Activated T-cell treated with anti-CD3 and anti-CD28 coated beads, Interleukin-2, amount 50 U/mL, for 4 hours (primary cell): ENCODE measurements at places on chromosomes 6 and 20.
A peak's percentile ranks its signal among the peaks of the same experiment; 100 is the strongest.

DNA sequence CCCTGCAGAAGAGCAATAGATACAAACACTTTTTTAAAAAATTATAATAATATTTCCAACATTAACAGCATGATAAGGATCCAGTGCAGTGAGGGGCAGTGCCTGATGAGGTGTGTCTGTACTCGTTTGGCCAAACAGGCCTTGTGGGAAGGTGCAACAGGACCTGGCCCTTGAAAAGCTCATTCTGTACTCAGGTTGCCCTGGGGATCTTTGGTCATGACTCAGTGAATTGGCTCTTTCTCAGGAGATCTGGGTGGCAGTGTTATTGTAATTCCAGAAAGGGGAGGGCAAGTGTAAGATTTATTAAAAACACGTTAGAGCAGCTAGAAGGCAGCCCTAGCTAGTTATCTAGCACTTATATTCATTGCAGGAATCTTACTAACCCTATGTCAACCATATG is 2.9 kb upstream of the SPINT3 start:
- DNase-seq, result no peak

- no peak for DNase-seq
Measured at GRCh38 chr20:25039697-25040437, 18.1 kb downstream of the ACSS1 start.

DNA sequence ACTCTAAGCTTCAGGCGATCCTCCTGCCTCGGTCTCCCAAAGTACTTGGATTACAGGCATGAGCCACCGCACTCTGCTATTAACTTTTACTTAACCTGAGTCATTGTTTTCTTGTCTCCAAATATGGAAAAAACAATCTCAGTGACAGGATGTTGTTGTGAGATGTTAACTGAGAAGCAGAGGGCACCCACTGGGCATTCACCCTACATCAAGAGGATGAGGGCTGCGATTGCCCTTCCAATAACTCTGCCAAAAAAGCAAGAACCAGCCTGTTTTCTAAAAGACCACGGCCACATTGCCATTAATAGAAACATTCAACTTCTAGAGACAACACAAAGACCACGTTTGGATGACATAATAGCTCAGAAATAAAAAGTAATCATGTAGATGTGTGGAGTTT is 107.6 kb upstream of the SGK1 start:
- no peak for DNase-seq

DNA sequence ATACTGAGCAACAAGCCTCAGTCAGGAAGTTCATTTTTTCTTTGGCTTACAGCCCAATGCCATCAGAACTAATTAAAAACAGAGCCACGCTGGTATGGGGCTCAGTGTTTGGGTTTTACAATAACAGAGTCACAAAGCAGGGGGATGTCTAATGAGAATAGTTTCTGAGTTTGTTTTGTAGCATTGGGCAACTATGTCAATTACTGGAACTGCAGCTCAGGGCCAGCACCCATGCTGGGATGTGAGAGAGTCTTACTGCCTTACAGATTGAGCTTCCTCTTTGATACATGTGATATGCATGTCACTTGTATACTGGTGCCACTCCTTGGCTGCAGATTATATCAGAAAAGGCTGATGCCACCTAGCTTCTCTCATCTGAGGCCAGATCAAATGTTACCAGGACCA is 117.6 kb downstream of the TFAP2B start:
- DNase-seq, result no peak

DNA sequence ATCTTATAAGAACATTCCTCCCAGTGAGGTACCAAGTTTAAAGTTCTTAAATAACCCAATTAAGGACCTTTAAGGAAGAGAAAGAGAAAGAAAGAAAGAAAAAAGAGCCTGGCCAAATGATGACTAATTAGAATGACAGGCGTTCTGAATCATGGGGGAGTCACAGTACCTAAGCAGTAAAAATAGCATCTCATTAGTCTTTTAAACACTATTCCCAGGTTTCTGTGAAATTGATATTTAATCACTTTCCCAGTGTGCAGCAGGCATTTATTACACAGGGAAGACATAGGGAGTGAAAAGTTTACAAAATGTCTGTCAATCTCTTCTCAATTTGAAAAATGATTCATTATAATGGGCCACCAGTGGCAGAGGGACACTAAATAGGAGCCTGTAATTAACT is 251.4 kb upstream of the MANEA start:
- DNase-seq, result no peak

- DNase-seq, result no peak
Measured at GRCh38 chr6:31586008-31586407, at the start of gene LST1. Gene LST1, plus strand, starts transcription at chr6:31586277. Its CDS starts 1,023 bp downstream, at chr6:31587300.

DNA sequence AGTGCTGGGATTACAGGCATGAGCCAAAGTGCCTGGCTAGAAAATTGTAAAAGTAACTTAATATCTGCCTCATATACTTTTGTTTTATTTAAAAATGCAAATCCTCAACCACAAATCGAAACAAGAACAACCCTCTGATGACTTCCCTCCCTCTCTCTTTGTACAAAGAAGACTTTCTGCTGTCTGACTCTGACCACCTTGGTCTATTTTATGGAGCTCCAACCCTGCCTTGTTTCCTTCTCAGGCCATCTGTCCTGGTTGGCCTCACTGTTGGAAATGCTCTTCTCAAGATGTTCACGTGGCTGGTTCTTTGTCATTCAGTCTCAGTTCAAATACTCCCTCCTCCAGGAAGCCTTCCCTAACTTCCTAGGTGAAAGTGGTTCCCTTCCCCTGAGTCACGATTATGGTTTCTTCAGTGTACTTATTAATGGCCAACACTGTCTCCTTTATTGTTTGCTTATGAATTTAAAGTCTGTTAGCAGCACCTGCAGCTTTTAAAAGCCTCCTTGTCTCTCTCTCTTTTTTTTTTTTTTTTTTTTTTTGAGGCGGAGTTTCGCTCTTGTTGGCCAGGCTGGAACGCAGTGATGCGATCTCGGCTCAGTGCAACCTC is 151.5 kb upstream of the SALL4 start:
- DNase-seq, result no peak

GRCh38 chr20:61045876-61046585 is 206.0 kb upstream of the CDH4 start:
- DNase-seq, result no peak

DNA sequence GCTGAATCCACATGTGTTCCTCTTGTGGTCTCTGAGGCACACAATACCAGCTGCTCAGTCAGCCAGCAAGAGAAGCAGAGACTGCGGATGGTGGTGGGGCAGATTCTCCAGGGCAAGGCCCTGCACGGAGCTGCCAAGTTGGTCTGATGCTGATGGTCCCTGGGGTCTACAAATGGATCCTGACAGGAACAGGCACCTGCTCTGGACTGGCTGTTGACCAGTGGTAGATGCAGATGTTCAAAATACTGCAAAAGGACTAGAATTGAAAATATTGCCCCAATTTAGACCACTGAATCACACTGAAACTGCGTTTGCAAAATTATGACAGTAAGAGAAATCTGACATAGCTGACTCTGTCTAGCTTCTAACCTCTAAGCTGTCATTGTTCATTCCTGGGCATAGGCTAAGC is 29.6 kb upstream of the TUBB2A start:
- no peak for DNase-seq

DNA sequence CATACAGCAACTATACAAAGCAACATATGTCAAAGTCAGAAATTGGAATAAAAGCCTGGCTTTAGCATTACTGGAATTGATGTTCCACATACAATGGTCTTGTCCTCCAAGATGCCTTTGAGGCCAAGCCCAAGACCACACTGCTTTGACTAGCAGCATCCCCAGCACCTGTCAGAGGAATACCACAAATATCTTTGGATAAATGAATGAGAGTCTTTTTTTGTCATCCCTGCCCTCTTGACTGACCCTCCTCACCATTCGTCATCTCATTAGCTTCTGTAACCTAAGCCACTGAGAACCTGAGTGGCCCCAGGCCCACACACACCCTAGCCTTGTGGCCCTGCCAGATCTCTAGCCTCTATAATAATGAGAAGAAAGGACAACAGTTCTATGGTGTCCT is 48.5 kb downstream of the TNFRSF21 start:
- DNase-seq, result no peak

GRCh38 chr6:170345662-170346061 is 39.1 kb downstream of the FAM120B start:
- DNase-seq, result no peak

DNA sequence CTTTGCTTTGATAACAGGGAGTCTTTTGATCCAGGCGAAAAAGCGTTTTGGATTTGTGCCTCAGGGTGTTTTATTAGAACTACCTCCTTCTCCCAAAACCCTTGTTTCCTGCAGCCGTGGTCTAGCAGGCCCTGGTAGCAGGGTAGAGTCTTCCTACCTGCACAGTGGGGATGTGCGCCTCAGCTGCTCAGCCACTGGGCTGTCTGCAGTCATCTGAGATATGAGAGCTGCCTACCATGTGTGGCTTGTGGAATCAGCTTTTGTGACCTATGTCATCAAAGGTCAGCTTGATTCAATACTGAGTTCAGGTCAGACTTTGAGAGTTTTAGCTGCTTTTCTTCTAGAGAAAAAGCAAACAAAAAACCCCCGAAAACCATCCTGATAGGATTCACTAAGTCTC is 279.5 kb downstream of the CLIC5 start:
- DNase-seq, result no peak

DNA sequence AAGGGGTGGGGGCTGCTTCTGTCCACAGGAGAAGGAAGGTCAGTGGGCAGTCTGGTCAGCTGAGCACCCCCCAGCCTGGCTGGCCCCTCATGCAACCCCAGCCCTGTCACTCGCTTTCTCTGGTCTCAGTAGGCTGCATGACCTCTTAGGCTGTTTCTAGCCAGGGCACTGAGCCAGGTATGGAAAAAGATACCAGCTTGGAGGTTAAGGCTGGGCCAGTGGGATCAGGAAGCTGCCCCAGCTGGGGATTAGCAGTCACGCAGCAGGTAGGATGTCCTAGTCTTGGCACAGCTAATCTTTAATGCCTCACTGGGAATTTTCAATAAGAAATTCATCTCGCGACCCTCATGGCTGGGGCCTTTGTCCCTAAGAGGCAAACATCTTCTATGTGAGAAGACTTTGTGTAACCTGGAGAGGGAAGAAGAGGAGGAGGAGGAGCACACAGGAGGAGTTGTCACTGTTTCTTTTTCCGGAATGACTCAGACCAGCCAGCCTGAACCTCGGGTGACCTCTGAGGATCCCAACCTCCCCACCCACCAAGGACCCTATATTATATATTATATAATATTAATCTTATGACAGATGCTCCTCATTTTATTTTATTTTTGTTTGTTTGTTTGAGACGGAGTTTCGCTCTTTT is 2.4 kb upstream of the BPIFA2 start:
- no peak for DNase-seq

- DNase-seq, result no peak
Measured at GRCh38 chr6:144156991-144157390, 6.7 kb downstream of the STX11 start.

DNA sequence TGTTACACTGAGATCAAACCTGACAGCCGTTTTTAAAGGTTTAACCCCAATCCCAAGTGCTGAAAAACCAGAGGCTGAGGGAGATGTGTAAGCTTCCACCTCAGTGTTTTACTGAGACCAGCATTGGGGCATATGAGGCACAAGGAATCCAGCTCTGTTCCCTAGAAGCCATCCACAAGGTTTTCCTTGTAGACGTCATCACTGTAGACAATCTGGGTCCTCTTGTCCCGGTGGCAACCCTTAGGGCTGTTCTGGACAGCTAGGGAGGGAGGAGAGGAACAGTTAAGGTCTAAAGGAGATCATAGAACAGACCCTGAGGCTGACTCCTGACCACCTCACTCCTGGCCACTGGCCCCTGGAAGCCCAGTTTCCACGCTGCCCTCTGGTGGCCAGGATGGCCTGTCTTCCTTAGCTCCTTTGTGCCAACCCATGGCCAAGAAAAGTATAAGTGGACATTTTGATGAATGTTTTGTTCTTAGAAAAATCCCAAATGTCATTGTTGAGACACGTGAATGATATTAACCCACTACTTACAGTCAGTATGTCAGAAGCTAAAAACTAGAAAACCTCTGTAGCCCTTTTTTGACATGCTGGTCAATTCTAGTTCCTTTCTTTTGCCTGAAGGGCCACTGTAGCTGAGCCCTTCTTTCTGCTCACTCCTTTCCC is 6.4 kb downstream of the CFB start:
- peak; percentile 26 for DNase-seq

- DNase-seq, result no peak
Measured at GRCh38 chr20:37976887-37977286, 56.4 kb downstream of the TTI1 start.

DNA sequence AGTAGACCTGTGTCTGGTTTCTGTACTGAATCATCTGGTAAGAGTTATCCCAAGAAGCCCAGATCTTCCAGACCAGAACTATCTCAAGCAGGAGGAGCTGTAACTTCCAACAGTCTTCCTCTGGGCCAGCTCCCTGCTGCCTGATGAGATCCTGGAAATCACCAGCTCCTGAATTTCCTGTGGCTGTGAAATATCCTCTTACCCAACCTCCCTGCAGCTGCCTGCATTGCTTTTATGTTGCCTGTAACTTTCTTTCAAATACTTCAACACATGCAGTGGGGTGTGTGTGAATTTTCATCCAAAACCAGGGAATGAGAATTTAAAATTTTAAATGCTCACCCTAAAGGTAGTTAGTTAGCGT is 160.5 kb upstream of the LAMP5 start:
- DNase-seq, result no peak

GRCh38 chr6:121630716-121631115 is 195.3 kb downstream of the GJA1 start:
- no peak for DNase-seq

DNA sequence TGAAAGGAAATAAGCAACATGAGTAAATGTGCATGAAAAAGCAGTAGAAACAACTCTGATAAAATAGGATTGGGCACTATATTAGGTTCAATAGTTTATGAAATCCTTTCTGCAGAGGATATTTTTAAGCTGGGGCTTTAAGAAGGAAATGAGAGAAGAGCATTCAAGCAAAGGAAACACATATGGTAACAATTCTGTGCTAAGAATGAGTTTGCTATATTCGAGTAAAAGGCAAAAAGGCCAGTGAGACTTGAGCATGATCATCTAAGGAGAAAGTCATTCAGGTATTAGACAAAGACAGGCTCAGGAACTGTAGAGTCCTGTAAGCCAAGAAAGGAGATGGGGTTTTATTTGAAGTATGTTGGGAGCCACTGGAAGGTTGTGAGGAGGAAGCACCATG is 387.1 kb upstream of the FLRT3 start:
- DNase-seq, result no peak

- no peak for DNase-seq
Measured at GRCh38 chr20:845226-845868, 11.8 kb downstream of the FAM110A start.

- DNase-seq, result no peak
Measured at GRCh38 chr6:496649-497048, 105.1 kb downstream of the IRF4 start.

DNA sequence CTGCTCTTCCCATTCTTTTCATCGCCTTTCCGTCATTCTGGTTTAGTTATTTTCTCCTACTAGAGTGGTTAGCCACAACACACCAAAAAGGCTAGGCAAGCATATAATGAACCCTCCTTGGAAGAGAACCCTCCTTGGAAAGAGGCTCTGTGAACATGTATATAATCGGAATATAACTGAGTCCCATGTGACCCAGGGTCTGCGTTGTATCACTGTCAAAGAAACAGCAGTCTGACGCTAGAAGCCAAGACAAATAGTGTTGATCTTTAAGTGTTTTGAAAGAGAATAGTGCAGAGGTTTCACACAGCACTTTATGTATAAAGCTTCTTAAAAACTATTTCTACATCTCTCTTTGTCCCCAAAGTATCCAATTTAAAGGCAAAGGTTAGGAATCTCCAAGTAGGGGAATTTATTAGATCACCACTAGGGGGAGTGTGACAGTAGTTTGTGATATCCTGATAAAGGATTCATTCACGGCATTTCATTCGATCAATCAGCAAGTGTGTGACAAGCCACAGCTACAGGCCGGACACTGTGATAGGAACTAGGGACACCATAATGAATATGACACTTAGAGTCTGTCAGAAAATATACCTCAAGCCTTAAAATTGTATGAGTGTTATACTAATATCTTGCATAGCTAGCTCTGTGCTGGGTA is 395.3 kb downstream of the CD109 start:
- DNase-seq, result no peak
